ENCODE measurements at places on chromosomes 5 and 9.

- DNase-seq = no peak
Observed at GRCh38 chr5:177494346-177495195, 2.8 kb downstream of the PDLIM7 start.

GRCh38 chr9:26247861-26248260 is 569.6 kb upstream of the TUSC1 start:
- DNase-seq = no peak

GRCh38 chr5:104635227-104635626 is 1072.6 kb upstream of the NUDT12 start:
- DNase-seq = no peak

DNA sequence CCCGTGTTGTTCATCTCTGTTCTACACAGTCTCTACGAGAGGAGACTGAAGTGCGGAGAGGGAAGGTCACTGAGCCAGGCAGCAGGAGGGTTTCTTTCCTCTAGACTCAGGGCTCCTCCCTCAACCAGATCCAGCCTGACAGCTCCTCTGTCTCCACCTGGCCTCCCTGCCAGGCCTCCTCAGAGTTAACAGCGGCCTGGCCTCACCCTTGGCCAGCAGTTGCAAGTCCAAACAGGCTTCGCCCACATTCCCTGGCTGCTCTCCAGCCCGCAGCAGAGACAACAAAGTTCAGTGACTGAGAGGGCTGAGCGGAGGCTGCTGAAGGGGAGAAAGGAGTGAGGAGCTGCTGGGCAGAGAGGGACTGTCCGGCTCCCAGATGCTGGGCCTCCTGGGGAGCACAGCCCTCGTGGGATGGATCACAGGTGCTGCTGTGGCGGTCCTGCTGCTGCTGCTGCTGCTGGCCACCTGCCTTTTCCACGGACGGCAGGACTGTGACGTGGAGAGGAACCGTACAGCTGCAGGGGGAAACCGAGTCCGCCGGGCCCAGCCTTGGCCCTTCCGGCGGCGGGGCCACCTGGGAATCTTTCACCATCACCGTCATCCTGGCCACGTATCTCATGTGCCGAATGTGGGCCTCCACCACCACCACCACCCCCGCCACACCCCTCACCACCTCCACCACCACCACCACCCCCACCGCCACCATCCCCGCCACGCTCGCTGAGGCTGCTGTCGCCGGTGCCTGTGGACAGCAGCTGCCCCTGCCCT is at the start of gene HRCT1:
TSS of gene HRCT1 (plus strand) at position 291 of the 768 bp plus-strand sequence. CDS start at position 377, 86 bp downstream.
- DNase-seq = no peak

GRCh38 chr5:25823330-25823873 is 1178.6 kb upstream of the CDH10 start:
- DNase-seq = no peak

DNA sequence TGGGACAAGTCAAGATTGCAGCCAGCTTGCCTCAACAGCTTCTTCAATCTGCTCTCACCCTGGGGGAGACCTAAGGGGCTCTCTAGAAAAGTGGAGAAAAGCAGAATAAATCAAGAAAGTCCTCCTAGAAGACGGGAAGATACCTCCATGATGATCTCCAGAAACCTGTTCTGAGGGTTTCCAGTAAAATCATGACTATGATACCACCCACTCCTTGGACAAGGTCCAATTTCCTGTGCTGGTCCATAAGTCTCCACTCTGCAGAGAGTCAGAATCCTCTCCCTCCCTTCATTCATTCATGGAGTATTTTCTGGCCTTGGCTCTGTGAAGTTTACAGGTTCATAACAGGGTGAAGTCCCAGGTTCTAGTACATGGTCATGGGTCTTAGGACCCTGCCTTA is 168.6 kb downstream of the SLC12A2 start:
- no peak for DNase-seq

DNA sequence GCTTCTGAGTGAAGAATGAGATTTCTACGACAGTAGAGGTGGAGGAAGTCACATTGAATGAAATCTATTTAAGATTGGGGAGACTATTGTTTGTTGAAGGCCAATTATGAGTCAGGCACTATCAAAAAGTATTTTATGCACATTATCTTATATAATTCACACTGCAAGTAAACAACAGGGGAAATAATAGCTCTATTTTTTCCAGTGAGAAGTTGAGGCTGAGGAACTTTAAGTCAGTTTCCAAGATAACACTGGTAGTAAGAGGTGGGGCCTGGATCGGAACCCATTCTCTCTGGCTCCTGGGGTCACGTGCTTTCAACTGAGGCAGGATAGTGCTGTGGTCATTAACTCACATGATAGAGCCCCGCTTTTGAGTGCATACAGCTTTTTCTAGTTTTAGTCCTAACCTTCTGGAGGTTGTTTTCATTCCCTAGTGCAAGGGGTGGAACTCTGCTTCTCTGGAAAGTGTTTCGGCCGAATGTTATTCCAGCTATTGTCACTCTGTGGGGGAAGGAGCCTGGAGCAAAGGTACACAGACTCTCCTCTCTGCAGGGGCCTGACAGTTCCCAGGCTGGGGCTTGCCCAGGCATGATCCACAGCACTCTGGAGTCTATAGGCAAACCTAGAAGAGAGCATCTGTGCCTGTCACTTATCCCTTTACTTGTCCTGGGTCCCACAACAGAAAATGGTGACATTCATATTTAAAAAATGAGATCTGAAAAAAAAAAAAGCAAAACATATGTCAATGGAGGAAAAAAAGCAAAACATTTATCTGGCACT is 352.4 kb upstream of the ACTBL2 start:
- no peak for DNase-seq

DNA sequence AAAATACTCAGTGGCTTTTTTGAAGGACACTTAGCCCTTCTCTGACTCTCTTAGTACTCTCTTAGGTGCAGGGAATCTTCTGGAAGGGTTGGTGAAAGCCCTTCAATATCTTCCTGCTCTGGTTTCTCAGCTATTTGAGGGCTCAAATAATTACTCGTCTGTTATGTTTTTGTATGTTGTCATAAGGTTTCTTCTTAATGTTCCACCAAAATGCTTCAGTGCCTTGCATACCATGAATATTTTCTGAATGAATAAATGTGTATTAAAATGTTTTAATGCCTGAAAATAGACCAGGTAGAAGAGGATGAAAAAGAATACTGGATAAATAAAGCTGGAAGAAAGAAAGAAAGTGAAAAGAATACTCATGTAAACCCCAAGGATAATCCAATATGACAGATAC is 124.3 kb downstream of the STK32A start:
- no peak for DNase-seq

- DNase-seq = no peak
Observed at GRCh38 chr5:134958755-134959154, 9.0 kb upstream of the CATSPER3 start.

DNA sequence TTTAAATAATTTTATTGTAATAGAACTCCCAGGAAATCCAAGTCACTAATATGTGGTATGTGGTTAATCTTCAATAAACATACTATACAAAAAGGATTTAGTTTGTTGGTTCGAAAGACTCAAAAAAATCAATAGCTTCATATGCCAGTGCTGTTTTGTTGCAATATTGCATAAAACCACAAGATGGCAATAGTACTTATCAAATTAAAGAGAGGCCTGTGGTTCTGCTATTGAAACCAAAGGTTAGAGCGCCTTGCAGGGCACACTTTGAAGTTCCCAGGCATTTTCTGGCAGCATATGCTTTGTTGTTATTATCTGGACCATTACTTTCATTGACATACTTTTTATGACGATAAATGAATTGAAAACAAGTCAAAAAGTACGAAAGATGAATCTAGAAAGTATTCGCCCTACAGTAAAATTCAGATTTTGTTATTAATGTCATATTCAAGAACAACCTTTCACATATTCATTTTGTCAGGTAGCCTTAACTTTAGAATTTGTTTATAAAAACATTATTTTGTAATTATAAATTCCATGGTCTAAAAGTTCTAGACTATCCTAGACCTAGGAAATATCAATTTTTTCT is 316.3 kb downstream of the MCTP1 start:
- no peak for DNase-seq

- no peak for DNase-seq
Observed at GRCh38 chr5:20323323-20323722, 335.3 kb upstream of the CDH18 start.

GRCh38 chr9:110543631-110544051 is 35.9 kb downstream of the SVEP1 start:
- no peak for DNase-seq

- DNase-seq = no peak
Observed at GRCh38 chr9:69577123-69577522, 95.0 kb downstream of the APBA1 start.

DNA sequence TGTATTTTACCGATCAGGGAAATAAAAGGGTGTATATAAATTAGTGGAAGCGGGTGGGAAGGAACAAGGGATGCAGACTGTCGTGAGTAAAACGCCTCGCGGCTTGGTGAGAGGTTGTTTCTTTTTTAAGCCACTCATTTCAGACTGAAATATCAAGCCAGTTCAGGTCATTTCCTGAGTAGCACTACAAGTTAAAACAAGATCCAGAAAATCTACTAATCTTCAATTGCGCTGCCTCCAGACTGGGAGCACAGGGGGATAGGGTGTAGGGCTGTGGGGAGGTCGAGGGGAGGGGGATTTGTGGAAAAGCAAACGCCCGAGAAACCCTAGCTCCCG is 140.8 kb downstream of the TSSK1B start:
- no peak for DNase-seq

DNA sequence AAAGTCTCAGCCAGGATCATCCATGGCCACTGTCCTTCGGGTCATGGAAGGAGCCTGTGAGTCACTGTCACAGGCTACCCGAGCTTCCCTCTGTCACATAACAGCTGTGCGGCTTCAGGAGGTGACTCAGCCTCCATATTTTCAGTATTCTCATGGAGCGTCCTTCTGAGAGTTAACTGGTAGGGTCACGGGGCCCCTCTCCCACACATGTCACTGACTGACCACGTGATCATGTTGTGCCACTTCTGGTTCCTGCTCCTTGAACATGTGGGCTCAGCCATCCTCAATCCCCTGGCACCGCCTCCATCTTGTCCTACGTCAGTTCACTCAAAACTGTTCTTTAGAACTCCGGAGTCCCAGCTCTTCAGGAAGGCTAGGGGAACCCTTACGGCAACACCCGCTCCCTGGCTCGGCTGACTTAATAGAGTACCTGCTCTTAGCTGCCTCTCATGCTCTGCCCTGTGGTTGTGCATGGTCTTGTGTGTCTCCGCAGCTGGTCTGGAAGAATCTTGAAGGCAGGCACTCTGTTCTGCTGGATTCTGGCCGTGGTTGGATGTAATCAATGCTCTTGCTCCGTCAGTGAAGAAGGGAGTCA is 182.8 kb downstream of the ICE1 start:
- DNase-seq = no peak

GRCh38 chr5:166018716-166019115 is 2272.7 kb upstream of the WWC1 start:
- DNase-seq = no peak

DNA sequence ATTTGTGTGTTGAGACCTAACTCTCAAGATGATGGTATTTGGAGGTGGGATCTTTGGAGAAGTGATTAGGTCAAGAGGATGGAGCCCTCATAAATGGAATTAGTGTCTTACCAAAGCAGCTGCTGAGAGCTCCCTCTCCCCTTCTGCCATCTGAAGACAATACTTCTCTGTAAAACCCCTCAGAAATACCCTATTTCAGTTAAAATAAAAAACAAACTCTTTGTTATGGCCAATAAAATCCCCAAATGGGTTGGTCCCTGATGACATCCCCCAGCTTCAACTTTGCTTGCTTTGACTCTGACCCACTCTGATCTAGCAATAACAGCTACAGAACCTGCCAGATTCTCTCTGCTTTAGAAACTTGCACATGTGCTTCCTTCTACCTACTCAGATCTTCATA is 100.9 kb downstream of the SNCAIP start:
- DNase-seq = no peak

DNA sequence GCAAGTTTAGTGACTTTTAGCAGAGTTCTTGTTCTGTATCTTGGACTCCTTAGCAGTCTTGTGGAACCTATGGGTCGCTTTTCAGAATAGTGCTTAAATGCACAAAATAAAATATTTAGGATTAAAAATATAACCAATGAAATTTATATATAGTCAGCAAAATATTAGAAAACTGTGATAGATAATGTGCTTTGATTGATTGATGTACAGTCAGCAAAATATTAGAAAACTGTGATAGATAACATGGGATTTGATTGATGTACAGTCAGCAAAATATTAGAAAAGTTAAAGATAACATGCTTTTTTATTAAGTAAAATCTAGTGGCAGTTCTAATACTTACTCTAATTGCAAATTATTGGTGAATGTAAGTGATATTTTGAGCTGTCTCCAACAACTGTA is 16.1 kb downstream of the PALM2AKAP2 start:
- DNase-seq = no peak

DNA sequence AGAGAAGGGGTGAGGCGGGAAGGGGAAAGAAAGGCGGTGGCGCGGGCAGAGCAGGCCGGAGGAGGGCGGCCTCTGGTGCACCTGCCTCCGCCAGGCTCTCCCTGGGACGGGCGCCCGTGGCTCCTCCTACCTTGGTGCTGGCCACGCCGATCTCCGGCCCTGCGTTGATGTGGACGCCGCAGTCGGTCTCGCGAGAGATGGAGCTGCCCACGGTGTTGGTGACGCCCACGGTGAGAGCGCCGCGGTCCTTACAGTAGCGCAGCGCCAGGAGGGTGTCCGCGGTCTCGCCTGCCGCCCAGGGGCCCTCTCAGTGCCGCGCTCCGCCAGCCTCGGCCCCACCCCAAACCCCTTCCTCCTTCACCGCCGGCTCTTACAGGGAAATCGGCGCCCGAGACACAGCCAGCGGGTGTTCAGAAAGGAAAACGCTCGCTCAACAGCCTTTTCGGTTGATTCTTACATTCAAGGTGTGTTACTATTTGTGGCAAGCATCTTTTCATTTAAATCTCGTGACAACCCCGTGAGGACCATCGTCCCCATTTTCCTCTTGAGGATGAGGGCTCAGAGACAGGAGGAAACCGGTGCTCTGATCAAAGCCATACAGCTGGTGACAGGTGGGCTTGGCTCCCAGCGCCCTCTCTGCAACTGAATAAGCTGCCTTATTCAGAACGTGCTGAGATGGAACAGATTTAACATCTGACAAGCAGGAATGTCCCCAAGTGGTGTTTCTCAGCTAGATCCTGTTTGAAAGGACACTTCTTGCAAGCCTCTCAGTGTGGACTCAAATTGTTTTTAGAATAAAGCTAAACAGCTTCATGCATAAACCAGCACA is 22.0 kb upstream of the MAPK9 start:
- DNase-seq = peak; percentile 80

- DNase-seq = no peak
Observed at GRCh38 chr5:149904293-149904886, 40.2 kb downstream of the PDE6A start.

GRCh38 chr5:69300537-69301203 is 31.9 kb downstream of the CCDC125 start:
- no peak for DNase-seq

DNA sequence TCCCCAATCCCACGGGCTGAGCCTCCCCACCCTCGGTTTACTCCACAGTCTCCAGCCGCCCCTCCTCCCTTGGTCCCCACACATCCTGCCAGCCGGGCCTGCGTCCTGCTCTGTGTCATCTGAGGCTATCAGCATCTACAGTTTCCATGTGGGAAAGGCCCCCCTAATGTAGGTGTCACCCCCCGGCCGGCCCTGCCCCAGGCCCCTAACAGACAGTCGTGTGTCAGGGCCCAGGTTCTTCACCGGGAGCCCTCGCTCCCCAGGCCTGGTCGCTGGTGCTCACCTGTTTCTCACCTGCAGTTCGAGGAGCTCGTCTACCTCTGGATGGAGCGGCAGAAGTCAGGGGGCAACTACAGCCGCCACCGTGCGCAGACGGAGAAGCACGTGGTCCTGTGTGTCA is 62.7 kb downstream of the KCNT1 start:
- DNase-seq = no peak
